ENCODE measurements at places on chromosomes 5 and 9.

- no peak for DNase-seq
Observed at GRCh38 chr5:80189201-80189600, 66.6 kb downstream of the SERINC5 start.

DNA sequence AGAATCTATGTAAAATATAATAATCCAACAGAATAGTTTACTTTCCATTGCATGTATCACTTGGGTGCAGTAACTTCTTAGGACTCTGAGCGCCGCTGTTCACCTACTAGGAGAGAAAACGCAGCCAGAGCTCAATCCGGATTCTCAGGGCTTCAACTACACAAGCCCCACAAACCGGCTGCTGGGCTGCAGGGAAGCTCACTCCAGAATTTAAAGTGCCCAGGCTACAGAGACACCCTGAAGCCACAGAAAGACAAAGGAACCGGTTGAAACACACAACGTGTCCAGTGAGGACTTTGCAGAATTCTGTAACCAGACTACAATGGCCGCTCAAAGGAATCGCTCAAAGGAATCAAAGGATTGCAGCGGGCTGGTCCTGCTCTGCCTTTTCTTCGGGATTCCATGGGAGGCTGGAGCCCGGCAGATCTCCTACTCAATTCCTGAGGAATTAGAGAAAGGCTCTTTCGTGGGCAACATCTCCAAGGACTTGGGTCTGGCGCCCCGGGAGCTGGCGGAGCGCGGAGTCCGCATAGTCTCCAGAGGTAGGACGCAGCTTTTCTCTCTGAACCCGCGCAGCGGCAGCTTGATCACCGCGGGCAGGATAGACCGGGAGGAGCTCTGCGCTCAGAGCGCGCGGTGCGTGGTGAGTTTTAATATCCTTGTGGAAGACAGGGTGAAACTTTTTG, at the start of gene PCDHGA10:
TSS of gene PCDHGA10 (plus strand) at position 134 of the 686 bp plus-strand sequence. CDS start at position 323, 189 bp downstream.
- DNase-seq, result peak; percentile 71

- DNase-seq, result no peak
Observed at GRCh38 chr5:62342476-62342837, 36.5 kb downstream of the KIF2A start.

DNA sequence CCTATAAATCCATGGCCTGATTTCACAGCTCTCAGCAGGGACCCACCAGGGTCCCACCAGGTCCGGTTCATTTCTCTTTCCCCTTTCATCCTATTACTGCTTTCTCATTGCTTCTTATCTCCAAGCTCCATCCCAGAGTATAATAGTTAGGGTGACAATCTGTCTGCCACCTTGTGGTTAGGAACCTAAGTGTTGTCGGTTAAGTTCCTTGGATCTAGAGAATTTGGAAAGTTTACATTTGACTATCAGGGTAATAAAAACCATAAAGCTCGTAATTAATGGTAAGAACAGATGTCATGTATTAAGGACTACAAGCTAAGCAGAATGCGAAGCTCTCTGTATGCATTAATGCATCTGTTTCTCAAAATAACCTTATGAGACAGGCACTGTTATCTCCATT, 259.1 kb downstream of the SH3GL2 start:
- no peak for DNase-seq
